ENCODE measurements at places on chromosomes 16 and 17.

GRCh38 chr17:74332763-74333283 lies 6.8 kb downstream of the KIF19 start:
- peak; percentile 25 for DNase-seq

DNA sequence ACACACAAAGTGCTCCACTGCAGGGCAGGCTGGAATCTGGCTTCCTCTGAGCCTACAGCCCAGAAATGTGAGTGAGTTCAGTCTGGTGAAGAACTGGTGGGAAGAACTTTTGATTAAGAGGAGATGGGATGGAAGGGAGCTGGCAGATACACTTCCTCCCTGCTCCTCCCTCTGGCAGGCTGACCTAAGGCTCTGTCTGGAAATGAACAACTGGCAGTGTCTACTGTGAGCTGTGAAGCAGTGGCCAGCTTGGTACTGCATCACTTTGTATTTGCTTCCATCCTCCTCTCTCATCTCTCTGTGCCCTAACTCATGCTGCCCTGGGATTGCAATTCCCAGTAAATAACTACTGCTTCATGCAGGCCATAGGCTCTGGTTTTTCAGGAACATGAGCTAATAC lies 45.6 kb downstream of the MAF start:
- no peak for DNase-seq

- DNase-seq, result no peak
These were observed 656 bp downstream of the MRPL58 start for GRCh38 chr17:75013092-75013559.

- DNase-seq, result peak; percentile 66
These were observed 414 bp downstream of the DUSP14 start for GRCh38 chr17:37490022-37490587.

DNA sequence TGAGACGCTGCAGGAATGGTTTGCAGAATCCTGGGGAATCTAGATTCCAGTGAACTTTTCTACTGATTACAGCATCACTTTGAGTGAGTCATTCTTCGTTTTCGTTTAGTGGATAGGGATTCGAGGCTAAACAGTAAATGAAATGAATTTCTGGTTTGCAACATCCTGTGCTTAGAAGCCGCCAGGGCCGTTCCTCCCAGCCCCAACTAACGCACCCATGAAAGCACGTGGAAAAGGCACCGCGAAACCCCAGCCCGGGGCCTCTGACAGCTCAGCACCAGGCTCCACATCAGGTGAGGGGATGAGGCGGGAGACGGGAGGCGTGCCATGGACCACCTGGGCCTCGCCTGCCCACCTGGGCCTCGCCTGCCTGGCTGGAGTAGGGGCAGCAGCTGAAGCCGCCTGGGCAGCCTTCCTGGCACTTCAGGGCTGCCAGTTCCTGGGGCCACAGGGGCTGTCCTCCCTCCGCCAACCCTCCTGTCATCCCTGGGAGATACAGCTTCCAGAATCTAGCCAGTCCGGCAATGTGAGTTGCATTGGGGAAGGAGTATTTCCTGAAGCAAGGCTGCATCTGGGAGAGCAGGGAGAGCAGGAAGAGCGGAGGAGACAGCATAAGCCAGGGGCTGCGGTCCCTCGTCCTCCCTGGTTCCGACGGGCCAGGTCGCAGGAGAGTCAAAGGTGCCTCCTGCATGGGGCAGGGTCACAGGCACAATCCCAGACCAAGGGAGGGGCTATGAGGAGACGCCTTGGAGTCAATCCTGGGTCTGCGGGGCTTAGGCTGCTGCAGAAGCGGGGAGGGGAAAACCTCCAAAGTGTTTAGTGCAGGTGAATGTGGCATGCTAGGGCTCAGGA lies 78.4 kb downstream of the RPH3AL start:
- no peak for DNase-seq
